ENCODE measurements at places on chromosomes 4 and X.

- DNase-seq: no peak
Observed at GRCh38 chr4:37002625-37003024, 241.9 kb upstream of the NWD2 start.

GRCh38 chrX:115344885-115345614 is 55.5 kb downstream of the LUZP4 start:
- DNase-seq: no peak

GRCh38 chr4:3766785-3767569 is 792 bp downstream of the ADRA2C start:
- DNase-seq: no peak

DNA sequence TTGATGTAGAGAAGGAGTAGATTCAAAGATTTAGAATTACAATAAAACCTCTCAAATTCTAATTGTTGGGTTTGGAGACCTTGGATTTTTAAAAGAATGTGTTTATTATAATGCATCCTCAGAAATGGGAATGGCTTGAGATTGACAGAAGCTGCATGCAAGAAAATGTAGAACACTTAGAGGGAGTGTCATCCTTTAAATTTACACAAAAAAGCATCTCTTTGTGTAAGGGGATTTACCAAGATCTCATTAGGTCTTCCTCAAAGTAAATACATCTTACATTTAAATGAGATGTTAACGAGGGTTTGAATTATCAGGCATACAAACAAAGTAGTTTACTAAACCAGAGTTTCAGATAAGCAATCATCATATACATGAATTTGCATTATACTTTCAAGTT is 615.0 kb downstream of the FAM133A start:
- DNase-seq: no peak

GRCh38 chr4:121072224-121073003 is at the start of gene NDNF:
Gene NDNF (minus strand): TSS chr4:121072535. CDS start chr4:121045837, 26,698 bp downstream.
- no peak for DNase-seq

DNA sequence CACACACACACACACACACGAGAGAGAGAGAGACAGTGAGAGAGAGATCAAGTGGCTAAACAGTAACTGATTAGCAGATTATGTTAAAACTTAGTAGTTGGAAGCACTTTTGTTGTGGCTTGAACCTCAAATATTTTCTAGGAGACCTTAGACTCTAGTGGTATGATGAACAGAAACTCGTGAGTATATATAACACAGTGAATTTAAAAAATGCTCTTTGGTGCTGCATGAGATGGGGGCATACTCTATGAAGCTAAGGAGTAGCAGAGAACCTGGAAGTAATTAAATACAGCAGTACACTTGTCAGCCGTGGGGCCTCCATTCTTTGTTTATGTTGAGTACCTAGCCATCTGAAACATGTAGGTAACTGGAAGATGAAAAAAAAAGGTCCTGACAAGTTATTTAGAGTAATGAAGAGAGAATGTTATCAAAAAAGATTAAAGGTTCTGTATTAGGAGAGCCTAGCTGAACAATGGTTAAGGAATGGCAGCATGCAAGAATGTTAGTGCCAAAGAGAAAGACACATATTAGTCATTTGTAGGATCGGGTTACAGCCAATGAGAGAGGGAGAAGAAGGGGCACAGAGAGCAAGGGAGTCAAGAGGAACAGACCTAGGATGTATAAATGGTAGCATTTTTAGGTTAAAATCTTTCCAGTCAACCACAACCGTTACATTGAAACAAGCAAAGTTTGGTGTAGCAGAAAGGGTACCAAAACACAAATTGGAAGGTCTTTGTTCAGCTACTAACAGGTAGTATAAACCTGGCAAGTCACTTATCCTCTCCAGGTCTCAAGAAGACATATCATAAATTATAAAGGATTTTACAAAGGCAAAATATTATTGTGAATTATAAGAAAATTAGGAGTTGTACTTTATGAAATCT is 316.7 kb upstream of the DIPK2B start:
- no peak for DNase-seq

DNA sequence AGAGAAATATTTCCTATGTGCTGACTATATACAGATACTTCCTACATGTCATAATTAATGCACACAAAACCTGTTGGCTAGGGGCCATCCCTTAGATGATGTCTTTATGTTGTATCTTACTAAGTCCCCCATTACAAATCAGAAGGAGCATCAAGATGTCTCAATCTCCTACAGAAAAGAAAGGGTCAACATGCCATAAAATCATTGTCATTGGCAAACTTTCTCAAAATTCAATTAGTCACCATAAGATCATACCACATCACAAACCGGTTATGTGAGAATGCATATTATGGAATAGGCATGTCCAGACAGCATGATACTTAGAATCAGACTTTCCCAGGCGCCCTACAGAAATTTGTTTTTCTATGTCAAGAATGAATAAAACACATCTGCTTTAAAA is 175.2 kb upstream of the TET2 start:
- no peak for DNase-seq

GRCh38 chrX:102651242-102652011 is at the start of gene GPRASP1:
Gene GPRASP1 (plus strand): TSS chrX:102651483. CDS start chrX:102653914, 2,431 bp downstream.
- DNase-seq: no peak

GRCh38 chrX:144494074-144494473 is 610.2 kb downstream of the UBE2NL start:
- DNase-seq: no peak

- DNase-seq: no peak
Observed at GRCh38 chr4:87567191-87567590, 38.0 kb upstream of the SPARCL1 start.

DNA sequence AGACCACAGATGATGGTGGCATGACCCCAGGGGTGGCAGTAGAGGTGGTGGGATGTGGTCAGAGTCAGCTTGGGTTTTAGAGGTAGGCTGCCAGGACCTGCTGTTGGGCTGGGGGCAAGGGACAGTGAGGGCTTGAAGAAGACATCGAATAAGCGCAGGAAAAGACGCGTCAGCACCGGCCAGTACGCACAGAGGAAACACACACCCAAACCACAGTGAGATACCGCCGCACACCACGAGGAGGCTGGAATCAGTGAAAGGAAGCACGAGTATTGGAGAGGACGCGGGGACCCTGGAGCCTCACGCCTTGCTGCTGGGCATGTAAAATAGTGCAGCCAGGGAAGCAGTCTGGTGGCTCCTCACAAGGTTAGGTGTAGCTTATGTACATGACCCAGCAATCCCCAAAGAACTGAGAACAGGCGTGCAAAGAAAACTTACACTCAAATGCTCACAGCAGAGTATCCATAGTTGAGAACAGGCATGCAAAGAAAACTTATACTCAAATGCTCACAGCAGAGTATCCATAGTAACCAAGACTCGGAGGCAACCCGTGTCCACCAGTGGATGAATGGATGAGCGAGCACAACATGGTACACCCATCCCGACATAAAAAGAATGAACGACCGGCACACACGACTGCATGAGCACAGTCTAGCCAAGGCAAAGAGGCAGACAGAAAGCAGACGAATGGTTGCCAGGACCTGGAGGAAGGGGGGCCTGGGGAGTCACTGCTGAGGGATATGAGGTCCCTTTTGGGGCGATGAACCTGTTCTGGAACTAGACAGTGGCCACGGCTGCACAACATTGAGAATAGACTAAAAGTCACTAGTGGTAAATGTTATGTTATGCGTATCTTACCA is 13.3 kb downstream of the PDZD4 start:
- no peak for DNase-seq

DNA sequence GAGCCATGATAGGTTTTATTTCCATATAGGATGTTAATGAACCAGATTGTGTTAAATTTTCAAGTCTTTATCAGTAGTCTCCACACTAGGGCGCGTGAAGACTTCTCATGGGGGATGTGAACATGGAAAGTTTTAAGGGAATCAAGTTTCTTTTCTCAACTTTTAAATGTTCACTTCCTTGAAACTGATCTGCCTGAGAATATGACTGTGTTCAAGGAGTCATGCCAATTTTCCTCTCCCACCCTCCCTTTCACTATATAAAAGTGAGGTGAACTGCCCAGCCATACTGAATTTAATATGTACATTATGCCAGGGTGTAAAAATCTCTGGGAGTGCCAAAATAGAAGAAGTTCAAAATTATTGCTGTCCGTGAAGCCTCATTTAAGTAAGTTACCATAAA is 30.4 kb upstream of the HPGDS start:
- DNase-seq: no peak

DNA sequence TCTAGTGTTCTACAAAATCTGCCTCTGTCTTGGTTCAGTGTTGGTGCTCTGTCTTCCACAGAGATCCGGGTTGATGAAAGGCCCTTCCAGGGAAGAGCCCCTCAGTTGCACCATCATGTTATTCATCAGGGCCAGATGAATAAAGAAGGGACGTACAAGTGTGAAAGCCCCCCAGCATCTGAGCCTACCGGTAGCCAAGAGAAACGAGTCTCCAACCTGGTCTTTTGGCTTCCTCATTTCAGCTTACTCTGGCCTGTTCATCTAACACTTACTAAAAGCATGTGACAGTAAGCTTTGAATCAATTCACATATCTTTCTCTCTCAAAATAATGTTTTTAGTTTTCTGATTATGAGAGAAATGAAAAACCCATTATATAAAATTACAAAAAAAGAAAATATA is 19.2 kb downstream of the MEPE start:
- no peak for DNase-seq

DNA sequence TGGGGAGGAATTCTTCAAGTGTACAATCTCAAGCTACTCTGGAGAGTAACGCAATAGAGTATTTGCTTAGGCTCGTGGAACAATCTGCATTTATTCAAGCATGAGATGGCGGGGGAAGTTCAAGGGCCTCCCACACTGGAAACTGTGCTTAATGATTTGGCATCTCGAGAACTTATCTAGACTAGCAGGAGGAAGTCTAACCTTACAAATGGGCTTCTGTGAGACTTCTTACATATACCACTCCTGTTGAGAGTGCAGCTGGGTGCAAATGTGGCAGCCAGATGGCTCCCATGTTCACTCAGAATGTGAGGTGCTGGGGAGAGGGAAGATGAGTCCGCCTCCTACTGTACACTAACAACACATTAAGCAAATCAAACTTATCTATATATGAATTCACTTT is 29.3 kb upstream of the PTPN13 start:
- no peak for DNase-seq
